Mesenteric fat pad (tissue), 1 donor: ENCODE measurements at places on chromosomes 4 and X. TPM values are rescaled to one million over a fixed set of nuclear protein-coding genes. Genes with fewer than 3 reads are reported as not detected.

Gene RAB41
- total RNA-seq = not detected

Gene MAD2L1
- 1.5 TPM for total RNA-seq

Gene SAGE1
- total RNA-seq = not detected

Gene FGFBP1
- total RNA-seq = 0.26 TPM

Gene ADH1B
- 2,315 TPM for total RNA-seq

Gene RBM47
- total RNA-seq = 53.3 TPM

Gene MTM1
- total RNA-seq = 15.7 TPM

Gene CWH43
- total RNA-seq = not detected

Gene MTTP
- 0.74 TPM for total RNA-seq

Gene MAGEA2B
- total RNA-seq = not detected

Gene TIGD2
- 4.3 TPM for total RNA-seq

Gene SPANXN4
- total RNA-seq = not detected

Gene GPRASP2
- total RNA-seq = 5.5 TPM

Gene ATXN3L
- total RNA-seq = not detected

Gene VAMP7
- 35.7 TPM for total RNA-seq

Gene PABPC4L
- 1.3 TPM for total RNA-seq

Gene SMIM10L2A
- total RNA-seq = 0.39 TPM

Gene NEXMIF
- total RNA-seq = 0.51 TPM

Gene L1CAM
- total RNA-seq = 2.4 TPM

Gene ABCG2
- total RNA-seq = 1.7 TPM

Gene RS1
- not detected for total RNA-seq

Gene FOXR2
- total RNA-seq = not detected

Gene CPZ
- total RNA-seq = 9.7 TPM

Gene CITED1
- total RNA-seq = 4.1 TPM

Gene HS3ST1
- 4.2 TPM for total RNA-seq

Gene NCAPG
- 0.26 TPM for total RNA-seq

Gene MAML3
- total RNA-seq = 7.3 TPM

Gene SUPT20HL1
- total RNA-seq = not detected

Gene CLIC2
- 20.8 TPM for total RNA-seq

Gene KLHL13
- total RNA-seq = 2.5 TPM

Gene RAB33A
- 3.4 TPM for total RNA-seq

Gene MGAT4D
- not detected for total RNA-seq

Gene IL3RA
- 13.3 TPM for total RNA-seq

Gene SRPK3
- total RNA-seq = 0.74 TPM

Gene PNMA3
- total RNA-seq = 0.22 TPM

Gene PLRG1
- 66.8 TPM for total RNA-seq

Gene MCF2
- not detected for total RNA-seq

Gene GYG2
- 377 TPM for total RNA-seq

Gene ZFYVE28
- total RNA-seq = 12.9 TPM

Gene PLS3
- total RNA-seq = 69.7 TPM

Gene TSPAN5
- total RNA-seq = 1.4 TPM

Gene BBS7
- 10.8 TPM for total RNA-seq

Gene ARHGAP6
- total RNA-seq = 9.5 TPM

Gene LONRF3
- total RNA-seq = 13.1 TPM

Gene NAP1L3
- total RNA-seq = 0.67 TPM

Gene BDH2
- total RNA-seq = 31.4 TPM

Gene TADA2B
- total RNA-seq = 21.4 TPM

Gene RAI2
- total RNA-seq = 15.9 TPM

Gene ZNF718
- total RNA-seq = 3.6 TPM

Gene HPGD
- total RNA-seq = 12.9 TPM

Gene PRRG3
- 0.32 TPM for total RNA-seq

Gene SFRP2
- 38.2 TPM for total RNA-seq

Gene HPGDS
- 4.1 TPM for total RNA-seq

Gene MAGEC1
- total RNA-seq = not detected

Gene STBD1
- total RNA-seq = 34.7 TPM

Gene LIMCH1
- 113 TPM for total RNA-seq

Gene HSFX2
- not detected for total RNA-seq

Gene NXF2B
- not detected for total RNA-seq

Gene LARP7
- 36.0 TPM for total RNA-seq
